Fibroblast of skin of left biceps (primary cell): ENCODE measurements at places on chromosomes 7 and 10.

GRCh38 chr10:110764793-110765512, 106.8 kb upstream of the PDCD4 start:
- DNase-seq: no peak

DNA sequence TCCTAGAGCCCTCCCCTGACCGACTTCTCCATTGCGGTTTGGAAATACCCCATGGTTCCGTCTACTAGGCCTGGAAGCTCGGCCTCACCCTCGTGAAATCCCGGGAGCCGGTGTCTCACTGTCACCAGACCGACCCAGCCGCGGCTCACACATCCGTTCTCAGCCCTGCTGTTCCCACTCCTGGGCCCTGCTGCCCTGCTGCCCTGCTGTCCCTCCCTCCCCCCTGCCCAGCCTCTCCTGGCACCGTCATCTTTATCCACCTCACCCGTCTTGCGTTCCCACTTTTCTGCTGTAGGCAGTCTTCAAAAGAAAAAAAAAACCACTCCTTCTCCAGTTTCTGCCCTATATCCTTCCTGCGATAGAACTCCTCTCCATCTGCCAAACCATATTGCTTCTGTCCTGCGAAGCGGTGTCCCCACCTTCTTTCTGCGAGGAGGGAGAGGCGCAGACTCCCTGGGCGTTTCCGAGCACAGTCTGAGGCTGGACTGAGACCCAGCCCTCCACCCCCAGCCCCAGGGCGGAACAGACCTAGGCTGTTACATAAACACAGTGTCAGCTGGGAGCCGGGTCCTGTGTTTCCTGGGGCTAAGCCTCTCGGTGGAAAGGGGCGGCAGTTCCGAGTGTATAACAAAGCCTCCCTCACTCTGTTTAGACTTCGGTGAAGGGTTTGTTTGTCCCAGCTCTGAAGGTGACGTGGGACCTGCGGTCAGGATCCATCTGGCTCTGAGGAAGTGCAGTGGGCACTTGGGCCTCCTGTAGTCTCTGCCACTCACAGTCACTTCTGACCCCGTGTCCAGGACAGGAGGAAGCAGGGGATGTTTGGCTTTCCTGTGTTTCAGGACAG, 2.8 kb downstream of the AGAP3 start:
- DNase-seq: no peak

DNA sequence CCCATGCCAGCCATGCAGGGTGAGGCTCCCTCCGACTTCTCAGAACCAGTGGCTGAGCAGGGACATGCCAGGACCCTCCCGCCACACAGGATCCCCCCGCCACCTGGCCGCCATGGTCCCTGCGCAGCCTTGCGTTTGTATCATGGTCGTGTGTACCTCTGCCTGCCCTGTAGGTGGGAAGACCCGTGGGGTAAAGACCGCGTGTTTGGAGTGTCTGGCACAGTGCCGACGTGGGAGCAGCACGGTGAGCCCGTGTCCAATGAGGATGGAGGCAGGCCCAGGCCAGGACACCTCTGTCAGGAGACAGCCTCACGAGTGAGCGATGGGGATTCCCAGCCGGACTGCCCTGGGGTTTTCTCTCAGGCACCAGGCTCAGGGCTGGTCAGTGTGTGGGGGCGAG, 31.9 kb downstream of the NKX6-2 start:
- DNase-seq: no peak

DNA sequence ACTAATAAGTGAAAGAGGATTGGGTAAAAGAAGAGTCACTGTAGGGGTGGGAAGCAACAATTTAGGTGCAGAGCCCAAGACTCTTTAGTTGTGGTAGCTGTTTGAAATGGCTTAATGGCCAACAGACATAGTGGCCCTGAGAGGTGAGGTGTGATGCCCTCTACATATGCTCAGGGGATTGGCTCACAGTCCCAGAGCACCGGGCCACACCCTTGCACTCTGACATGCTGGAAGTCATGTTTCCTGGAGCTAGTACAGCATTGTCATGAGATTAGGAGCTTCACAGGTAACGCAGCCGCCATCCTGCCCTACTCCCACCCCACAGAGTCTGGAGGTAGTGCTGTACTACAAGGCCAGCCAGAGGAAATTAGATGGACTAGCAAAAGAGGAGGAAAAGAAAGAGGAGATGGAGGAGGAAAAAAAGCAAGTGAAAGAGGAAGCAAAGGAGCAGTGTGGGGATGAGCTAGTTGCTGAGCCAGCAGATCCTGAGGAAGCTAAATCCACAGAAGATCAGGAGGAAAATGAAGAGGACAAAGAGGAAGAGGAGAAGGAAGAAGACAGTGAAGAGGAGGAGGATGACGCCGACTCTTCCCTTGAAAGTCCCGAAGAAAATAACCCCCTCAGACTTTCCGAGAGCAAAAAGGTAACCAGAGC, 14.8 kb upstream of the FLNC start:
- DNase-seq: no peak

- no peak for DNase-seq
These were observed 55.4 kb downstream of the ARHGAP21 start for GRCh38 chr10:24668247-24668646.

DNA sequence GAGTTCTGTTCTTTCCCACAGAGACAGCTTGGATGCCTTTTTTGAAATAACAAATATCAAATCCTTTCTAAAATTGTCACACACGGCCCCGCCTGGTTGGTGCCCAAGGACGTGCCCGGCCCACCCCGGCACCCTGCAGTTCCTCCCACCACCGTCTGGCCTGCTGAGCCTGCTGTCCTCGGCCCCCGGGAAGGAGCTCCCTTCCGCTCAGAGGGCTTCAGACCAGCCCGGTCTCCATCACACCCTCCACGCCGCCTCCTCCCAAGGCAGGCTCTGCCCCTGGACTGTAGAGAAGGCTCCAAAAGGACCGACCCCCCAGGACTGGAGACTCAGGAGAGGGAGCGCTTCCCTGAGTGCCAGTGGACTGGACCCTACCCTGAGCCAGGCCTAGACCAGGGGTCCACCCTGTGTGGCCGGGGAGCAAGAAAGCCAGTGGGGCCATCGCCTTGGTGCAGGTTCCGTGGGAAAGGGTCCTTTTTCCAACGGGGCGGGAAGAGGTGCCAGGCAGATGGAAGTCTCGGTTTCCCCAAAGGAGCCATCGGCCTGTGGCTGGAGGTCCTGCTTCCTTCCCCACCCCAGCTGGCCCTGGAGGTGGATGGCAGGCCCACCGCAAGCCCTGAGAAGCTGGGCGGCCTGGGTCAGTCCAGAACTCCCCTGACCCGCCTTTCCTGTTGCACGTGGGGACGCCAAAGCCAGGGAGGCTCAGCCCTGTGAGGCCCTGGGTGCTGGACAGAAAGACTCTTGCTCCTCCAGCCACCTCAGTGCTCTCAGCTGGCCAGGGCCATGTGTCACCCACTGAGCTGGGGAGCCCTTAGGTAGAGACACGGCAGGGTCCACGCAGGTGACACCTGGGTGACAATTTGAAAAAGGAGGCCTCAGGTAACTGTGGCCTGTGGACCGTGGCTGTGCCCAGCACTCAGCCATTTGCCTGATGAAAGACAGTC, 69.8 kb downstream of the PWWP2B start:
- no peak for DNase-seq

DNA sequence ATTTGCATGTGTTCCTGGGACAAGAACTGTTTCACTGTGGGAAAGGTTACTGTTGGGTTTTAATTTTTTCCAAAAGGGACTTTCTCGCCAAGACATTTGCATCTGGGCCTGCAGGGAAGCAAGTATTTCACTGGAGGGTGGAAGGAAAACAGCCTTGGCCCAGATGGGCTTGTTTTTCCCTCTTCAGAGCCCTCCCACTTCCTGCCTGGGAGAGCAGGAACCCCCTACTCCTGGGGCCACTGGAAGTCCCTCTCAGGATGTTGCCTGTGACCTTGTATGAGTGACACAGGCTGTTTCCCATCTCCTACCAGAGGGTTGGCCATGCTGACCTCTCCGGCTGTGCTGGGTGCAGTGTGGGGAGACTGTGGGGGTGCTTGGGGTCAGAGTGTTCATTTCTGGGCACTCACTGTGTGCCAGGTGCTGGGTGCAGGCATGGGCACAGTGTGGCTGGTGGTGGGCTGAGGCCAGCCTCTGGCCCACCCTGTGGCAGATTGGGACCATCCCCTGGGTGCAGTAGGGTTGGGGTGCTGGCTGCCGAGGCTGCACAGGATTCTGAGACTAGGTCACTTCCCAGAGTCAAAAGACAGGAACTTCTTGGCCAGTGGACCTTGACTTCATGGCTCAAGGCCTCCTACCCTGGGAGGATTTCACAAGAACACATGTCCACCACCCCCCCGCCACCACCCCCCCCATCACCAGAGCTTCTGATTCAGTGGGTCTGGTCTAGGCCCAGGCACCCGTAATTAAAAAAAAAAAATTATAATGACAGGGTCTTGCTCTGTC, 10.2 kb downstream of the TSPAN15 start:
- DNase-seq: no peak

DNA sequence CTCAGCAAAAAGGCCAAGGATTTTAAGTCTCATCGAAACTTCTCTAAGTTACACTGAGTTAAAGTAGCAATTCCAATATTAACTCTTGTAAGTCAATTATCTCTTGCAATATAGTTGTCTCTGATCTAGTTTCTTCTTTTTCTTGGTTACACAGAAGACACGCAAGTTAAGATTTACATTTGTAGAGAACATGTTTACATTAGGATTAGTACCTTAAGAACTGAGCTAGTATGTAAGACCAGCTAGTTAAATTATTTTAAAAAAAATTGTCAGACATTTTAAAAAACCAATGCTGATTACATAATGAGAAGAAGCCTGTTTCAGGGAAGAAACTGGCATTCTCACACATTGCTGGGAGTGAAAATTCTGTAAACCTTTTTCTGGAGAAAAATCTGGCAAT, 31.4 kb downstream of the FRA10AC1 start:
- DNase-seq: no peak

DNA sequence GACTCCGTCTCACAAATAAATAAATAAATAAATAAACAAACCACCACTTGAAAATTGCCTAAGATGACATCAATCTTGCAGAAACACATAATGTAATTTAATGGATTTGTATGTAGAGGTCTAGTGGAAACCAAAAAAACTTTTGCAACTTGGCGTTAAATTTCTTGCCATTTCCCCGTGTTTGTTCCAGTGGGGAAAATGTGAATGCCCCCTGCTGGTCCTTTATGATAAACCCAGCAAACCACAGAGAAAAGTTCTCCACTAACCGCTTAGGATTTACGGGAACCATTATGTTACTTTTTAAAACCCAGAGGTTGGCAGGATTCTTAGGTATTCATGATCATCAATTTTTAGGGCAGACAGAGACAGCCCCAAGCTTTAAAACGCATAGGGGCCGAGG, 32.5 kb downstream of the LAMB4 start:
- DNase-seq: no peak

GRCh38 chr10:38072552-38072951, 21.6 kb upstream of the ZNF37A start:
- no peak for DNase-seq

- no peak for DNase-seq
These were observed 7.7 kb upstream of the GSTO1 start for GRCh38 chr10:104246976-104247375.

- no peak for DNase-seq
These were observed 385.8 kb downstream of the ETV1 start for GRCh38 chr7:13603661-13604060.

- DNase-seq: no peak
These were observed 47.4 kb downstream of the PPP1R17 start for GRCh38 chr7:31734456-31734855.

DNA sequence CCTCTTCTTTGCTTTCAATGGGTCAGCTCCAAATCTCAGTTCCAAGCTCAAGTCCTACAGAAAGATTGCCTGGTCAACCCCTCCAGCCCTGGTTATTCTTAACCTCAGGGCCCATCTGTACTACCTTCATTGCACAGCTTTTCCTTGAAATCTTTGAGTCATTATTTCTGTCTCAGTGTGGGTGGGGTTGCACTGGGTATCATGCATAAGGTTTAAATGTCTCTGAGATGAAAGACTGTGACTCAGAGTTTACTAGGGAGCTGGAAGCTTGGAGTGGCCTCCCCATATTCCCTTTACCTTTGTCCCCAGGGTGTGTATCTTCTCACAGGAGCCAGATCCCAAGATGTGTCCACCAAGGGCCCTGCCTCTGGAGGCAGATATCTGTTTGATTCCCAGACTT, 3.3 kb upstream of the OR6V1 start:
- DNase-seq: no peak

DNA sequence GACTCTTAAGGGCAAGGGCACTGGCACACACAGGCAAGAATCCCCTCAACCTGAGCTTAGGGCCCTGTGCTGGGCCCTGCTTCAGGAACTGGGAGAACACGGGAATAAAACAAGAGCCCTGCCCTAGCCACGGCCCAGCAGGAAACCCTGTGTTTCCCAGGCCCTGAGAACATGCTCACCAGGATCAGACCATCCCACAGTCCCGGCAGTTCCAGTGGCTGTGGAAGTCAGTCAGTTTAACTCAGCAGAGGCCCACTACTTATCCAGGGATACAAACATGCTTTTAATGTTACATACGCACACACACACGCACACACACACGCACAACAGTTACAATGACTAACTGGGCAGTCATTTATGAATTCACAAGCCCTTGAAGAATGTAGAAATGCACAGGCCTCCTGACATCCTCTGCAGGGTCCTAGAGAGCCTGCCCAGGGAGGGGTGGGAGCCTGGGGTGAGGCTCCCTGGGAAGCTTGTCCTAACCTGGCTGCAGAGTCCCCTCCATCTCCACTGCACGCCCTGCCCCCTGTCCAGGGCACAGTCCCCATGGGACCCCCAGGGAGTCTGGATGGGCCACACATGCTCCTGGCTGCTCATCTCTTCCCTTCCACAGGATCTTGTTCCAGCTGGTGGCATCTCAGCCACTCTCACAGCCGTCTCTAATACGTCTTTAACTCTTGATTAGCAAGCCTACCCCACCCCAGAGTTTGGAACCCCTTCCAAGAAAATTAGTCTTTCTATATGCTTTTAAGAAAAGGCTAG, 97.6 kb downstream of the TCERG1L start:
- peak; percentile 36 for DNase-seq

DNA sequence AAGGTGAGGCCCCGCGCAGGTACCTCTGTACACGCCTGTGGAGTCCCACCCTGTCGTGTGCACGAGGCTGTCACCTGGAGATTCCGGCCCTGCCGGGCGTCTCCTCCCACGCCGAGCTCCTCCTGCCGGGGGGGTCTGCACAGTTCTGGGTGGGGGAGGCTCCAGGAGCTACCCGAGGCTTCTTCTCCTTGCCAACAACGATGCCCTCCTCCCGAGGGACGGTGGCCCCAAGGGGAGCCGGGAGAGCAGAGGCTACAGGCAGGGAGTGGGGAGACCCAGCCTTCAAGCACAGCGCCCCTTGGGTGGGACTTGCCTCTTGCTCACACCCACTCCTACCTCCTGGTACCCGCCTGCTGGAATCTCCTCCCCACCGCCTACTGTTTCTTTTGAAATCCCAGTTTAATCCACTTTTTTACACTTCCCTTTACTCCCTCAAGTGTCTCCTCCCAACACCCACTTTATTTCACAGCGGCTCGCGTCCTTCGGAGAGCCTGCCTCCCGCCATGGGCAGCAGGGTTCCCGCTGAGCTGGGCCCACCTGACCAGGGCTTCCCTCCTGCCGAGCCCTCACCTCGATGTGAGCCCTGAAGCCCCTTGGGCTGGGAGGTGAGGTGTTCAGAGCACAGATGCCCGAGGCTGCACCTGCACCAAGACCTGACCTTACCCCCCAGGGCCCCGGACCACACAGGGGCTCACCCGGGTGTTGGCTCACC, 338.1 kb downstream of the DNAJB6 start:
- no peak for DNase-seq
